Activated CD4-positive, alpha-beta T cell treated with anti-CD3 and anti-CD28 coated beads for 24 hours (primary cell): ENCODE measurements at places on chromosomes 12 and 14.

DNA sequence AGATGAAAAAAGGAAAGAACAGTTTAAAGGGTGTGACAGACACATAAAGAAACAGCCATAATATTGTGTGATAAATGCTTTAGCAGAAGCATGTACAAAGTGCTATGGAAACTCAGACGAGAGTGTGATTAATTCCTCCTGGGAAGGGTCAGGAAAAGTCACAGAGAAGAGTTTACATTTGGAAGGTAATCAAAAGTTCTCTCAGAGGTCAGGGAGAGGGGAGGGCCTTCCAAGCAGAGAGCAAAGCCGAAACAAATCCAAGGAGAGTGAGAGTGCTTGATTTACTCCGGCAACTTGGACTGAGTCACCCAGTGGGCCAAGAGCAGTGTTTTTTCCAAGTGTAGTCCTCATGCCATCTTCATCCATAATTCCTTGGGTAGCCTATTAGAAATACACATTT, 108.3 kb downstream of the IGF1 start:
- no peak for DNase-seq

- no peak for DNase-seq
Measured at GRCh38 chr12:818733-819132, 66.4 kb downstream of the WNK1 start.

DNA sequence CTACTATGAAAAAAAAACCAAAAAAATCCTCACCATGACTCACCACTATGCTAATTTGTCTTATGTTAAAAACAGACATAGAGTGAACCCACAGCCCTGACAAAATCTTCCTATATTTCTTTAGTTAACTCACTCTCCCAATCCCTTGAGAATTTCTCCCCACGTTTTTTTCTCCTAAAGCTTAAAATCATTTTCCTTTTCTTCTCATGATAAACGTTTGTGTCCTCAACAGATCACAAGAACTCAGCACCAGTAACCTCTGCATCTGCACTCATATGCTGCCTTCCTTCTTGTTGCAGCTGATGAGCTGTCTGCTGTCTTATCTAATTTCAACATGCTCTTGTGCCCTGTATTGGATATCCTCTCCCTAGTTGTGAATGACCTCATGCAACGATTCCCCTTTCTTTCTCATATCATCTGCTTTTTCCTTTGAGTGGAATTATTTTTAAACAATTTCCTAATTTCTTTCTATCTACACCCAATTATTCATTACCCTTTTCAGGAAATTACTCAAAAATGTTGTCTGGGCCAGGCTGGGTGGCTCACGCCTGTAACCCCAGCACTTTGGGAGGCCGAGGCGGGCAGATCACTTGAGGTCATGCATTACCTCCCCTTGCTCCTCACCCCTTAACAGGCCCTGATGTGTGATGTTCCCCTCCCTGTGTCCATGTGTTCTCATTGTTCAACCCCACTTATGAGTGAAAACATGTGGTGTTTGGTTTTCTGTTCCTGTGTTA, 427.5 kb upstream of the MGAT4C start:
- no peak for DNase-seq

- DNase-seq = no peak
Measured at GRCh38 chr14:67464377-67464776, 24.1 kb downstream of the TMEM229B start.

DNA sequence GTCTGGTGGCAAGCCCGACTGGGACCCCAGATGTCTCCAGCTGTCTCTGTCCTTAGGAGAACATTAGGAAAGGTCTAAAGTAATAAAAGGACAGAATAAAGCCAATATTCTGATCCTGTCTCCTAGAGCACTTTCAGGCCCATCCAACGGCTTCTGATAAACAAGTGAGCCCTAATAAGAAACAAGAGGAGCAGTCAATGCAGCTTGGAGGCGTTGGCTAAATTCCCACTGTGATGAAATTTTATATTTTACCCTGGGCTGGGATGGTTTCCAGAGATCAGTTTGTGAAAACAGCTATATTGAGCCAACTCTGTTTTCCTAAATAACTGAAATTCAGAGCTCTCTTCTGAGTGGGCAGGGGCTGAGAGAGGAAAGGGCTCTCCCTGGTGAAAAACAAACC, 55.5 kb upstream of the SRRM4 start:
- DNase-seq = no peak

GRCh38 chr14:103669370-103669769, 40.4 kb downstream of the KLC1 start:
- DNase-seq = no peak

DNA sequence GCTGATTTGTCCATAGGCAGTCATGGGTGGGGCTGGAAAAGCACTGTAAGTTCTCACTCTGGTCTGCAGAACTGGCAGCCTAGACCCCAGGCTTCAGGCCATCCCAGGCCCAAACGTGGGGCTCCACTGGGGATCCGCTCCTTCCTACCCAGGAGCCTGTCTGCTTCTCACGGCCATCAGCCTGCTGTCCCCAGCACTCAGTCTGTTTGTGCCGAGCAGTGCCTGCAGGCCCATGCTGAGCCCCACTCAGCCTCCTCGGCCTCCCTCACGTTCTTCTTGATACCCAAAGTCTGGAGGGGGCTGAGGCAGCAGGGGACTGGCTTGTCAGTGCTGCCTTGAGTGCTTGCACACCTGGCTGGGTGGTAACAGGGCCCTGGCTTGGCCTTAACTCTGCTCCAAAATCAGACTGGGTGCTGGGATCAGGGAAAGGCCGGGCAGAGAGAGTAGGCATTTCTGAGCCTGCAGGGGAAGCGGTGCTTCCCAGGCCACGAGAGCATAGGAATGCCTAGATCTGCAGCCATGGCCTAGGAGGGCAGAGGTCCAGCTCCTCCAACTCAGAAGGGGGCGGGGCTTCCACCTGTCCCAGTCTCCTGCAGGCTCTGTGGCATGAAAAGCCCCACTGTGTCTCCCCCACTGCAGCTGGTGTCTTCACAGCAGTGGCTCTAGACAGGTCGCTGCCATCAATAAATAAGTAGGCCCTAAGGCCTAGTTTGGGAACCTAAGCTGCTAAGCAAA, 772.4 kb upstream of the FBXO33 start:
- no peak for DNase-seq
